GOT3 (cell line): ENCODE measurements at places on chromosomes 3 and 15.

- DNase-seq = no peak
Observed at GRCh38 chr3:185693985-185694653, 108.0 kb downstream of the SENP2 start.

GRCh38 chr3:49937090-49937489 is 2.9 kb upstream of the RBM6 start:
- no peak for DNase-seq

DNA sequence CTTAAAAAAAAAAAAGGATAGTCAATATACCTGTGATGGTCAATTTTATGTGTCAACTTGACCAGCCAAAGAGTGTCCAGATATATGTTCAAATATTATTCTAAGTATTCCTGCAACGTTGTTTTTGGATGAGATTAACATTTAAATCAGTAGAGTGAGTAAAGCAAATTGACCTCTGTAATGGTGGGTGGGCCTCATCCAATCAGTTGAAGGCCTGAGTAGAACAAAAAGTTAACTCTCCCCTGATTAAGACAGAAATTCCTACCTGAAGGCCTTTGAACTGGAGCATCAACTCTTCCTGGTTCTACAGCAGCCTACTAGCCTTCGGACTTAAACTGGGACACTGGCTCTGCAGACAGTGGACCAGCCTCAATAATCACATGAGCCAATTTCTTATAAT is 154.1 kb downstream of the FGF12 start:
- DNase-seq = no peak

GRCh38 chr15:77854980-77855379 is 222.3 kb upstream of the LINGO1 start:
- no peak for DNase-seq

DNA sequence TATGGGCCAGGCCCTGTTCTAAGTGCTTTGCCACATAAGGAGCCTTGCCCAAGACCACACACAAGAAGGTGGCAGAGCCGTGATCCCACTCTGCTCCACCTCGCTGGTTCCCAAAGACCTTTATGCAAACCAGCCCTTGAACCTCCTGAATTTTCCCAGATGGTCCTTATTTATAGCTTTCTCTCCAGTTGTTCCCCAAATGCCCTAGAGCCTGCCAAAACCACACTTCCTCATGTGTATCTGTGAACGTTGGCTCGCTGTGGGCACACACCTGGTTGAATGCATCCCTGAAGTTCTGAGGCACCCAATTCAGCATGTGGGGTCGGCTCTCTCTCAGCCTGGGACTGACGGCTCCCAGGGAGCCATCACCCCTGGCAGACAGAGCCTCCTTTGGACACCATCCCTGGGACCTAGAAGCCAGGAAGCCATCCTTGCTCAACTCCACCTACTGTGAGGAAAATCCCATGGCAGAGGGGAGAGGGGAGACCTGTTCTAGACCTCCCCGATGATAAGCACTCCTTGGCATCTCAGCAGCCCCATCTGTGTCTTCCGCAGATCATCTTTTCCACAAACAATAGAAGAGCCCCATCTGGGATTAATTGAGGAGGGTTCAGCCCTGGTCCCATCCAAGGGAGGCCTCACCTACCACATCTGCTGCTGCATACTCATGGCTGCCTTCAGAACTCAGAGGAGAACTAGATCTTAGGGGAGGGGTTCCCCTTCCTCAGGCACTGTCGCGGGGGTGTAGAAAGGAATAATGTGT is 42.3 kb upstream of the LIMD1 start:
- DNase-seq = no peak

- no peak for DNase-seq
Observed at GRCh38 chr15:88015228-88015860, 241.2 kb downstream of the NTRK3 start.

DNA sequence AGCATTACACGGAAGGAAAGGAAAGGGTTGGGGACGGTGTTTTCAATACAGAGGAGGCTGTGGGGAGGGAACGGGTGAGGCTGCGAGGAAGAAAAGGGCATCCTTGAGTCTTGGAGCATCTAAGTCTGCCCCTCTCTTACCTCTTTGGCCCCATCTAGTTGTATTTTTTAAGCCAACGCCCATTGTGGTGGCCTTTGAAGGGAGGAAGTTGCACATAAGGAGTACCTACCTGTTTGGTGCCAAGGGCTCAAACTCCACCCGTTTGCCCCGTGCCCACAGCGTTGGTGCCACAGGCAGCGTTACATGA is 146.1 kb upstream of the UMPS start:
- DNase-seq = no peak
